ENCODE measurements at places on chromosomes 5 and 9. TPM values are rescaled to one million over a fixed set of nuclear protein-coding genes. Genes with fewer than 3 reads are reported as not detected.

The SLC46A2 gene
- total RNA-seq = not detected

The ANKRD34B gene
- not detected for total RNA-seq

The PCDHB15 gene
- total RNA-seq = 0.56 TPM

The NRARP gene
- 0.25 TPM for total RNA-seq

The PCDHA12 gene
- 0.06 TPM for total RNA-seq

The CDC25C gene
- 3.0 TPM for total RNA-seq

The GTF2H2C gene
- total RNA-seq = 37.6 TPM

The F12 gene
- total RNA-seq = 0.25 TPM
